Ammon's horn (tissue), 1 donor: ENCODE measurements at places on chromosomes 2 and 18.

GRCh38 chr2:84807063-84807485 lies 73.8 kb downstream of the TRABD2A start:
- DNase-seq: no peak

DNA sequence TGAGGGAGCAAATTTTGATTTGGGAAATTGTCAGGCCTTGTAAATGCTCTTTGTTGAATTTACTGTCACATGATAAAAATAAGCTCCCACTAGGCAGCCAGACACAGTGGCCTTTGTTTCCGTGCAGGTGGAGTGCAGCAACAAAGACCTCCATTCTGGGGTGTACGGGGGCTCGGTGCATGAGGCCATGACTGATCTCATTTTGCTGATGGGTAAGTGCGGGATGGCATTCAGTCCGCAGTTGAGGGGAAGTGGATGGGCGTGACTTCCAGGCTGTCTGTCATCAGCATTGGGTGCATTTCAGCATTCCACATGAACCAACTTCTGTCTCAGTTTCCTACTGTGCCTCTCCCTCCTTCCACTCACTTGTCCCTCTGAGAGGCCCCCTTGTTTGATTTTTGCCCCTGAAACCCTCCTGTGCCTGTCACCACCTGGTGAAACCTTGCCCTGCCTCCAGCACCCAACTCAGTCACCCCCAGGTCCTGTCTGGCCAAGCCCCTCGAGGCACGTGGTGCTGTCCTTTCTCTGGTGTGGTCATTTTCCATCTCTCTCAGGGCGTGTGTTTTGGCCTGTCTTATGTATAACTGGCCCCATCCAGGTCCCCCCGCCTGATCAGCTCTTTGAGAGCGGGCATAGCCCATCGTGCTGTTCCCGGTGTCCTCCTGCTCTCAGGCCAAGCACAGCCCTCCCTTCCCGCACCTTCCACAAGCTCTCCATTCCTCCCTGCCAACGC lies 16.3 kb downstream of the CNDP2 start:
- DNase-seq: peak; percentile 96

- no peak for DNase-seq
These were observed 25.5 kb upstream of the TUBB6 start for GRCh38 chr18:12282442-12283039.

- no peak for DNase-seq
These were observed 32.8 kb downstream of the FMNL2 start for GRCh38 chr2:152367547-152368390.

DNA sequence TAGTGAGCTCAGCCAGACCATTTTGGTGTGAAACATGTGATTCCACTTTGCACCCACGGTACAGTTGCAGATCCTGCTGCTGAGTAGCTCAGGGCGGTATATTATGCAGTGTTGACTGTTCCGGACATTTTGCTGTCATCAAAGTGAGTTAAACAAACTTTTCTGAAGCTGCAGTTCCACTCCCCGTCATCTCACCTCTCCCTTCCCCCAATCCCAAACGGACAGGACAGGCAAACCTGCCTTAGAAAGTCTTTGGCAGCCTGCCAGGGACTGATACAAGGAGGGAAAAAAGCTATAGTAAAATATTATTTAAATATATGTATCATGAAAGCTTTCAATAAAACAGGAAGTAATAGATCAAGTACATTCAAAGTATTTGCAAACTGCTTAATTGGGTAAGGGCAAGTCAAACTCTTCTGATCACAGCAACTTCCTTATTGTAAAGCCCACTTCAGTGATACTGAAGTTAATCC lies 35.5 kb upstream of the SP5 start:
- no peak for DNase-seq

DNA sequence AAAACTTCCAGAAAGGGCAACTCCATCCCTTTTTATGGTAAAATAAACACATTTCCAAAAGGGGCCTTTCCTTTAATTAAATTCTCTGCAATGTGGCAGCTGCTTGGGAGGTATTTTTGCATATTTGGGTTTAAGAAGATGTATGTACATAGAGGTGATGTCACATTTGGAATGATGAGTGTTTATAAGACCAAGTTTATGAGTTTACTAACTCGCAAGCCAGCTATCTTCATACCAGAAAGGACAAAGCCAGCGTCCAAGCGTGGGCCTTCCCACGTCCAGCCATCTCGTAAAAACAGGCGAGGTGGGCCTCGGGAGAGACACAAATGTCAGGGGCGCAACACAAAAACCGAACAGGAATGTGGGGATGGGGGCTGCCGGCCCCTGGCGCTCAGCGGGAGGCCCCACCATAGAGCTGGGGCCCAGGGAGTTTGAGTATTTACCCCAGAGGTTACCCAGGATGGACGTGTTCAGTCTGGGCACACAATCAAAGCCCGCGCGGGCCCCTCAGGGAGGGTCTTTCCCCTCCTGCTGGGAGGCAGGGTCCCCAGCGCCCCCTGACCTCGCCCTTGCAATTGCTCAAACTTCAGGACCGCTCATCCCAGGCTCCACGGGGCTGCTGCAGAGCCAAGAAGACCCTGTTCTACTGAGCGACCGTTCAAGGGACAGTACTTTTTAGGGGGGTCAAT lies 137.3 kb downstream of the TWIST2 start:
- no peak for DNase-seq

- DNase-seq: no peak
These were observed 140.8 kb upstream of the SLC1A4 start for GRCh38 chr2:64848363-64848762.

DNA sequence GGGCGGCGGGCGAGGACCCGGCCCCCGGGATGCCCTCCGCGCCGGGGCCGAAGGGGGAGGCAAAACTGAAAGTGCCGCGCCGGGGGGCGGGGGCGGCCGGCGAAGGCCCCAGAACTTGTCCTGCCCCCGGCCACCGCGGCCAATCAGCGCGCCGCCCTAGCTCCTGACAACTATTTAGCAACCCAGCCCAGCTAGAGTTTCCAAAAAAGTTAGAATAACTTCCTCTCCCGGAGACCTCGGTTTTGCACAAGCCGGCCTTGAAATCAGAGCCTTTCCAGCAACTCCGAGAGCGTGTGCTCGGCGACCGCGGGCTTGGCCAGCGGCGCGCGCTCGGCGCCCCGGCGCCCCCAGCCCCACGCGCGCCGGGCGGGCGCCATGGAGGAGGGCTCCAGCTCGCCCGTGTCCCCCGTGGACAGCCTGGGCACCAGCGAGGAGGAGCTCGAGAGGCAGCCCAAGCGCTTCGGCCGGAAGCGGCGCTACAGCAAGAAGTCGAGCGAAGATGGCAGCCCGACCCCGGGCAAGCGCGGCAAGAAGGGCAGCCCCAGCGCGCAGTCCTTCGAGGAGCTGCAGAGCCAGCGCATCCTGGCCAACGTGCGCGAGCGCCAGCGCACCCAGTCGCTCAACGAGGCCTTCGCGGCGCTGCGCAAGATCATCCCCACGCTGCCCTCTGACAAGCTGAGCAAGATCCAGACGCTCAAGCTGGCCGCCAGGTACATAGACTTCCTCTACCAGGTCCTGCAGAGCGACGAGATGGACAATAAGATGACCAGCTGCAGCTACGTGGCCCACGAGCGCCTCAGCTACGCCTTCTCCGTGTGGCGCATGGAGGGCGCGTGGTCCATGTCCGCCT lies at the start of gene TWIST2:
TWIST2 (plus strand) TSS at position 245 of the 850 bp plus-strand sequence; CDS start at position 376, 131 bp downstream.
- peak; percentile 16 for DNase-seq

DNA sequence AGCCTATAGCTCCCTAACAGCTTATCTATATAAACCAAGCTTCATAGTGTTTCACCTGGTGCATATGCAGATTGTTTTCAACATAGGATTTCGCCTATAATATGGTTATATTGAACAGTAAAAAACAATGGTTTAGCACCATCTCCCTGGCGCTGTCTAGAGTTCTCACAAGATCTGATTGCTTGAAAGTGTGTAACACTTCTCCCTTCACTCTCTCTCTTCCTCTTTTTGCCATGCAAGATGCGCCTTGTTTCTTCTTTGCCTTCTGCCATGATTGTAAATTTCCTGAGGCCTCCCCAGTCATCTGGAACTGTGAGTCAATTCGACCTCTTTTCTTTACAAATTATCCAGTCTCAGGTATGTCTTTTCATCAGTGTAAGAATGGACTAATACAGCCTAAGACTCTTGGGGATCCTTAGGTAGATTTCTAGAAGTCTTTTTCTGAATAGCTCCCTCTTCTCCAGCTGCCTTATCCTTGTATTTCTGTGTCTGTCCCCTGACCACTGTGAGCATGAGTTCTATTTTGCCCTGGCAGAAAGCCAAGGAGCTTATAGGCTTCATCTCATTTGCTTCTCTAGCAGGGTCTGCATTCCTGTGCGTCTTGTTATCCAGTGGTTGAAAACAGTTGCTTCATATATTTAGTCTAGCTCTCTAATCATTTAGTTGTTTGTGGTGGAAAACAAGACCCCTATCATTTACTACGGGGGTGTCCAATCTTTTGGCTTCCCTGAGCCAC lies 401.6 kb downstream of the GPD2 start:
- DNase-seq: no peak

- DNase-seq: no peak
These were observed 24.3 kb downstream of the DIS3L2 start for GRCh38 chr2:231985823-231986261.

GRCh38 chr2:19140463-19141208 lies 217.8 kb downstream of the OSR1 start:
- no peak for DNase-seq

- no peak for DNase-seq
These were observed 9.2 kb downstream of the SPR start for GRCh38 chr2:72896446-72896845.

GRCh38 chr2:27776696-27777095 lies 5.2 kb downstream of the MRPL33 start:
- no peak for DNase-seq
